NT2/D1 (cell line): ENCODE measurements at places on chromosomes 11 and 22.

- DNase-seq: no peak
Measured at GRCh38 chr11:69880041-69880825, 61.0 kb upstream of the FGF3 start.

- no peak for DNase-seq
Measured at GRCh38 chr11:72972496-72973128, 158.4 kb downstream of the ATG16L2 start.

DNA sequence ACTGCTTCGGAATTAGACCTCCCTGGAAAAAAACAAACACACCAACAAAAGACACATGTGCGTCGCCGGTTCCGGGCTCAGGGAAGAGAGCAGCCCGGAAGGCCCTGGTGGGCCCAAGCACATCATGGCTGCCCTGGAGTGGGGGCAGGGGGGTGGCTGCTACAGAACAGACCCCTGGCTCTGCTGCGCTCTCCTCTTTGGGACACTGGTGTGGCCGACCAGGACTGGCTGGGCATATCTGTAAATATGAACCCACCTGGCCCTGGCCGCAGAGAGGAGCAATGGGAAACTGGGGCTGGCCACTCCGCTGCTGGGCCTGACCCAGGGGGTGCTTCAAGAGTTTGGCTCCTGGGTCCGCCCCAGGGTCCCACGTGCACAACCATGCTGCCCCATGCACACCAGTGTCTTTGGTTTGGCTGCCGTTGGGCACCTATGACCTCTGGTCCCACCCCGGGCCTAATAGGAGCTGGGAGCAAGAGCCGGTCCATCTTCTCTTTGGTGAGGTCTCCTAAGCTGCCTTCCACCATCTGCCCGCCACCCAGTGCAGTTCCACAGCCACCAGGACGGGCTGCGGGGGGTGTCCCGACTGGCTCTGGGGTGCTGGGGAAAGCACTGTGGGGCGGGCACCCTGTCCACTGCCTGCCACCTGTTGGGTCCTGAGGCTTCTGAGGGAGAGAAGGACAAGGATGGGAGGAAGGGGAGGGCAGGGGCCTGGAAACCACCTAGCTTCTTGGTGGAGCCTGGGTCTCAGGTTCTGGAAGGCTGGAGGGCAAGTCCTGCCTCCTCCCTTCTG, 30.1 kb downstream of the PPM1F start:
- no peak for DNase-seq

GRCh38 chr11:34305193-34305592, 52.6 kb downstream of the ABTB2 start:
- no peak for DNase-seq

DNA sequence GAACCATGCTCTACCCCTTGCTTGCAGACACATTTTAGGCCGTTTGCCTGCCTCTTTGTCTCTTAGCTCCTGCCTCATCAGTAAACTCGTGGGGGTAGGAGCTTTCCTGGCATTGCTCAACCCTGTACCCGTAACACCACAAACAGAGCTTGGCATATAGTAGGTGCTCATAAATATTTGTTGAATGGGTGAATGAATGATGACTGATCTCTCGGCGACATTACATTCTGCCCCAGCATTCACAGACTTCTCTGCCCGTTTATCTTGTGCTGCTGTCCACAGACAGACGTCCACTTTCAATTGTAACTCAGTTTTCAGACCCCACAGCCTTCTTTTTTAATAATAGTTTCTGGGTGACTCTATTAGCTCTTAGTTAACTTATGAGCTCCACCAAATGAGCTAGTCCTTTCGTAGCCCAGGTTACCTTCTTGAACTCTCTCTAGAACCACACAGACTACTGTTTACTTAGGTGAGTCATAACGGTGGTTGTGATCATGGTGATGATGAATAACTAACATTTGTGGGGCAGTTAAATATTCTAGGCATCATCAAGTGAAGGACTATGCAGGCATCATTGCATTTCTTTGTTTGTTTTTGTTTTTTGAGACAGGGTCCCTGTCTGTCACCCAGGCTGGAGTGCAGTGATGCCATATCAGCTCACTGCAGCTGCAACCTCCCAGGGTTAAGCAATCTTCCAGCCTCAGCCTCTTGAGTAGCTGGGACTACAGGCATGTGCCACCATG, 188.4 kb downstream of the ADAMTS15 start:
- DNase-seq: no peak

DNA sequence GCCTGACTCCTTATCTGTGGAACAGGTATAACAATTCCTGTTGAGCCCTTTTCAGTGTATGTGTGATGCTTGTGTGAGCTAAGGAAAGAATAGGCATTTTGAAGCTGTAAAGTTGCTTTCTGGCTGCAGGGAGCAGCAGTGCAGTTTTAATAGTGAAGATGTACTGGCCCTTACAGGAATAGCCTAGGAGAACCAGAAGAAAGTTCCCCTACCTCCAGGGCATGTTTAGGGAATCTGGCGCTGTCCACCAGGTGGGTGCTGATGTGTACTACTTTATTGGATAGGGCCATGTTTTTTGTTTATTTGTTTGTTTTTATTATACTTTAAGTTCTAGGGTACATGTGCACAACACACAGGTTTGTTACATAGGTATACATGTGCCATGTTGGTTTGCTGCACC, 11.5 kb downstream of the BMAL1 start:
- DNase-seq: no peak

- DNase-seq: no peak
Measured at GRCh38 chr11:44562845-44563460, 2.5 kb upstream of the CD82 start.

GRCh38 chr11:10793470-10794255, 15.1 kb downstream of the EIF4G2 start:
- no peak for DNase-seq

- DNase-seq: no peak
Measured at GRCh38 chr22:38755911-38756532, at the start of gene SUN2. TSS of gene SUN2 (minus strand) at chr22:38755998. CDS start at chr22:38752628, 3,370 bp downstream.

- no peak for DNase-seq
Measured at GRCh38 chr11:94767291-94767690, 865 bp upstream of the AMOTL1 start.

DNA sequence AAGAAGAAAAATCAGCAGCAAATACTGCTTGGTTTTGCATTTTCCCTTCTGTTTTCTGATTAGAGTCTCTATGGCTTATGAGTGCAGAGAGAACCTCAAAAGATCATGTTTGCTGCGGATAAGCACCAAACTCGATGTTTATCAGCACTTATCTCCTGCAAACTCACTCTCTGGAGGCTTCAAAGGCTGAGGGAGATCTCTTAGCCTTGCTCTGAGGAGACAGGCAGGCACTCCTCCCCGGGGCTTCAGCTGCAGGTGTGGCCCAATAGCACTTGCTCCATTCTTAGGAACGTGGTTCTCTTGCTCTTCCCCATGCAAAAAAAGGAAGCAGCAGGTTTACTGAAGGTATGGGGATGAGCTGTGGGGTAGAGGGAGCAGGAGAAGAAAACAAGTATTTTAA, 45.1 kb downstream of the FLI1 start:
- DNase-seq: no peak

DNA sequence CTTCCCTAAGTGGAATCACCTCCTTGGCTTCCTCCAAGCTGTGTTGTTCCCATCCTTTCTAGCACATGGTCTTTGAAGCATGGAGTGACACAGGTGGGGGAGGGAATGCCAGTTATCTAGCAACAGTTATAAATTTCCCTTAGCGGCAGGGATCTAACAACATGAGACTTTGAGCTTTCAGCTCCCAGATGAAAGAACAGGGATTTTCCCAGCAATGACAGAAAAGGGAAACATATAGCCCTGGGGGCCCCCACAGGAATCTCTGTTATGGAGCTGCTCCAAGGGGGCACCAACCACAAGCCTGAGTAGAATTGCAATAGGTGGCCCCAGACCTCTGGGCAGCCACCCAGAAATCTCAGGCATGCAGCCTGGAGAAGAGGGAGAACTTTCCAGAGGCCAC, 163.0 kb downstream of the GRIK4 start:
- DNase-seq: no peak

DNA sequence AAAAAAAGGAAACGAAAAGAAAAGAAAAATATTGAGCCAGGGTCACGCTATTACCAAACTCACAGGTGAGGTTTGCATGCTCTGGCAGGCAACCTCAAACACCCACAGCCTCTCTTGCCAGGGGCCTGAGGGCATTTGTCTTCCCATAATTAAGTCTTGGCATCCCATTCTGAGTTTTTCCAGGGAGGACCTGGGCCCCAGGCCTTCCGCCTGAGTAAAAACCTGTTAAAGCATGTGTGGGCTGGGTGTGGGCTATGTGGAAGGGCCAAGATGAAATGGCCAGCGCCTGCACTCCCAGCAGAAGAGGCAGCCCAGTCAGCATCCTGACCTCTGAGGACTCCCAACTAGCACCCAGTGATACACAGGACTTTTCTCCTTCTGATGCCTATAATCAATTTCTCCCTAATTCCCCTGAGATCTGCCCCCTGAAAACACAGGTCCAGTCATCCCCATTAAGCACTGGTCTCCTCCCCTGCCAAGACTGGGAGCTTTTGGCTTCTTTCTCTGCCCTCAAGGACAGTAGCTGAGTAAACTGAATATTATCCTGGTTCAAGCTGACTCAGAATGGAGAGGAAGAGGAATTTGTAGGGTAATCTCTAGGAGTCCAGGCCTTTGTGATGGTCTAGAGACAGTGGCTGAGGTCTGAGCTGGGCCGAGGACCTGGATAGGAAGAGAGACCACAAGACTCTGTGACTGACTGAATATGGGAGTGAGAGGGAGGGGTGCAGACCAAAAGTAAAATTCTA, 35.6 kb upstream of the ACER3 start:
- no peak for DNase-seq

DNA sequence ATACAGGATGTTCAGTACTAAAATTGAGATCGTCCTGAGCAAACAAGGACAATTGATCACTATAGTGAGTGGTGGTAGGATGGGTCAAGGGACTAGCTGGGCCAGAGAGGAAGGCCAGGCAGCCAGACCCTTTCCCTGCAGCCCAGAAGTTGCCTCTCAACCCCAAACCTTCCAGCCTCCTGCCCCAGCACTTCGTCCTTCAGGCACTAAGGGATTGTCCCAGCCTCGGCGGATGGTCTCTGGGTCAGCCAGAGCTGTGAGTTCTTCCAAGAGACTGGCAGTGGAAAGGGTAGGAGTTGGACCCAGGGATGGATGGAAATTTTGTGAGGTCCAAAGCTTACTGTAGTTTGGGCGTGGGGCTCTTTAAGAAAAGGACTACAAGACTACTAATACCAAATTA, 3.6 kb upstream of the LMO1 start:
- DNase-seq: no peak

DNA sequence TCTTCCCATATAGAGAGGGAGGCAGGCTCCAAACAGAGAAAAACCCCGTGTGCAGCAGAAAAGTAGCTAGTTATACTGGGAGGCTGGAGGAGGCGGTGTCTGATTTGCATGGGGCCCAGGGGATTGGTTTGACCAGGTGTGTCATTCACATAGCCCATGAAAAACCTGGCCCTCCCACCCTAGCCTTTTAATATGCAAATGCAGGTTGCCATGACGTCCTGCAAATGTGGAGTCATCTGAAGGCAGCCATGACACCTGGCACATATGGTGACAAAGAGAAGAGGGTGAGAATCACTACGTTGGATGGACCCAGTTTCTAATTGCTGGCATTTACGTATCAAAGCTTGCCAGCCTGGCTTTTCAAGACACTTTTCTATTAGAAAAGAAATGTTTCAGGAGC, 57.8 kb downstream of the FAM181B start:
- DNase-seq: peak; percentile 58

GRCh38 chr11:34363363-34364084, 5.7 kb upstream of the ABTB2 start:
- DNase-seq: no peak

GRCh38 chr11:122628810-122629555, 26.5 kb upstream of the UBASH3B start:
- DNase-seq: peak; percentile 63

DNA sequence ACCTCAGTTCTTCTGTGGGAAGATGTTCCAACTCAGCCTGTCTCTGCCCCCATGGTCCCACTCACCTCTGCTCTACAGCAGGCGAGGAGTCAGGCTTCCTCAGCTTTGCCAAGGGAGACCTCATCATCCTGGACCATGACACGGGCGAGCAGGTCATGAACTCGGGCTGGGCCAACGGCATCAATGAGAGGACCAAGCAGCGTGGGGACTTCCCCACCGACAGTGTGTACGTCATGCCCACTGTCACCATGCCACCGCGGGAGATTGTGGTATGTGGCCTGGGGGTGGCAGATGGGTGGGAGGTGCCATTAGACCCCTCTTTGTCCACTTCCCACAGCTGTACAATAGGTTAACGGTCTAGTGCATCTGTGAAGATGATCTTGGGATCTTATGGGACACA, 73.3 kb downstream of the MYO7A start:
- DNase-seq: no peak

GRCh38 chr11:19853920-19854319, 141.3 kb downstream of the NAV2 start:
- DNase-seq: no peak

GRCh38 chr11:1557051-1557884, 14.8 kb downstream of the DUSP8 start:
- DNase-seq: no peak

- no peak for DNase-seq
Measured at GRCh38 chr11:65323813-65324212, 9.1 kb downstream of the CDC42EP2 start.

DNA sequence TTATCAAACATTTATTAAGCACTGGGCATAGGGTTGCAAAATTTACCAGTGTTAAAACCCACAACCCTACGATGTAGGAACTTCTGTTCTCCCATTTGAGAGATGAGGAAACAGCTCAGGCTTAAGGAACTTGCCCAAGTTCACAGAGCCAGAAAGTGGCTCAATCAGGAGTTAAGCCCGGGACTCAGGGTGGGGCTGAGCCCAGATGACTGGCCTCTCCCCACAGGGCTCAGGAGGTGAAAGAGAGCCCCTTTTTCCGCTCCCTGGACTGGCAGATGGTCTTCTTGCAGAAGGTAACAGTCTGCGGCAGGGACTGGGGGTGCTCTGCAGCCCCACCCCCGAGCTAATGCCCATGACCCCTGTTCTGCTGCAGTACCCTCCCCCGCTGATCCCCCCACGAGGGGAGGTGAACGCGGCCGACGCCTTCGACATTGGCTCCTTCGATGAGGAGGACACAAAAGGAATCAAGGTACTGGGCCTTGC, 5.6 kb upstream of the ANKRD13D start:
- no peak for DNase-seq

DNA sequence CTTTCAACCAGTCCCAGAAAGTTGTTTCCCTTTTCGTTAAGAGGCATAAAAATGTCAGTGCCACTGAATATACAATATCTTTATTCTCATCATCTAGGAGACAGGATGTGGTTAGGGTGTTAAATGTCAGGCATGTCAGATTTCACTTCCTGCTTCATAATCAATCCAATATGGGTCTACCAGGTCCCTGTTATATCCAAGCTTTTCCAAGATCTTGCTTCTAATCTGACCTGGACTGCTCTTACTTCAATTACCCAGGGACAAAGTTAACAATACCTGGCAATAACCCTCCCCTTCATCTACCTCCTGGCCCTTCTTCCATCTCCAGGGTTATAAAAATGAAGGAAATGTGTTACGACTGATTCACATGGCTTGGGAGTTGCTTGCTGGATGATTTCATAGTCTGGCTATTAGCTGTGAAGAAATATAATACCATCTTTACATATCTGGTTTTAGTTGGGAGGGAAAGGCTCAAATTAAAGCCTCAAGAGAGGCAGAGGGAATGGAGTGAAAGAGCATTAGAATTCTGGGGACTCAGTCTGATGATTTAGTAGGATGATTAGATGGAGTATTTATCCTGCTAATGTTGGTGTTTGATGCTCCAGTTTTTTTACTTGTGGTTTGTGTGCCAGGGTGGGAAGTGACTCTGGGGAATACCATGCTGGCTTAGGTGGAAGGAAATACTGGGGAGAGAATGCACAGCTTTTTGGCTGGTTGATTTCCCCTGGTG, 534.3 kb downstream of the ETS1 start:
- DNase-seq: no peak
